ENCODE measurements at places on chromosomes 12 and 14. TPM values are rescaled to one million over a fixed set of nuclear protein-coding genes. Genes with fewer than 3 reads are reported as not detected.

Gene PTGDR
- 2.1 TPM for total RNA-seq

Gene CD163L1
- total RNA-seq, result 4.0 TPM

DNA sequence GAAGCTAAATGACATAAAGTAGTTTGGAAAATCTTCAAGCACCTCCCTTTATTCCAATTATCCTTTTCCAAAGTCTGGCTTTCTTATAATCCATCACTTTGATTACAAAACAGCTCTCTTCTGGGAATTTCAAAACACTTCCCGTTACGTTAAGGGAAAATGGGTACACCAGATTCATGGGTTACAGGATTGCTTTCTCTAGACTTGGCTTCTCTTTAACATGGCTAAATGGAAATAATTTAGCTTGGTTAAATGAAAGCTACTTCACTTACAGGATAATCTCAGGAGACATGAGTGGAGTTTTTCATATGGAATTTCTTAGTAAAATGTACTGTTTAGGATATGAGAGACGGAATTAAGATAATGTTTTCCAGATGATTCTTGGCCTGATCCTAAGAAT, 14.7 kb downstream of the GSTZ1 start:
- no peak for DNase-seq

- no peak for DNase-seq
These were observed 190.7 kb downstream of the MON2 start for GRCh38 chr12:62657363-62657632.

DNA sequence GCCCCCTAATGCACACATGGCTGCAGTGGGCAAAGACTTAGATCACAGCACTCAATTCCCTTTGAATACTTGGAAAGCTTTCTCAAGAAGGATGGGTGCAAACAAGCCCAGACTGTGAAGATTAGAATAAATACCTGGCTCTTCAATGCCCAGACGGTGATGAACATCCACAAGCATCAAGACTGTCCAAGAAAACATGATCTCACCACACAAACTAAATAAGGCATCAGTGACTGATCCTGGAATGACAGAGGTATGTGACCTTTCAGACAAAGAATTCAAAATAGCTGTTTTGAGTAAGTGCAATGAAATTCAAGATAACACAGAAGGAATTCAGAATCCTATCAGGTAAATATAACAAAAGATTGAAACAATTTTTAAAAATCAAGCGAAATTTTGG, 43.8 kb upstream of the ZDHHC17 start:
- no peak for DNase-seq
